ENCODE measurements at places on chromosomes 6 and 20. TPM values are rescaled to one million over a fixed set of nuclear protein-coding genes. Genes with fewer than 3 reads are reported as not detected.

ADIG gene
- polyA plus RNA-seq: not detected

DNA sequence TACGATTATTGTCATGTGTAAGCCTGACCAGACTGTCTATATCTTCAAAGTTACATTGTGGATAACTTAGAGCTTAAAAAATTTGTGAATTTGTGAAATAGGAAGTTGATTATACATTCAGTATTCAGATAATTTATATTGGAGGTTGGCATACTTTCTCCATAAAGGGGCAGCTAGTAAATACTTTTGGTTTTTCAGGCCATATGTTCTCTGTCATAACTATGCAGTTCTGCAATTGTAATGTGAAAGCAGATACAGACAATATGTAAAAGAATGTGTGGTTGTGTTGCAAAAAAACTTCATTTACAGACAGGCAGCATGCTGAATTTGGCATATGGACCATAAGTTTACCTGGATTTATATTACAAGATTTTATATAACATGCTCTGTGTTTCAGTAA, 29.3 kb downstream of the HSF2 start:
- no peak for DNase-seq

NKAIN4 gene
- polyA plus RNA-seq: not detected

GRCh38 chr6:46016063-46016608, 476 bp upstream of the CLIC5 start:
- DNase-seq: no peak

DNA sequence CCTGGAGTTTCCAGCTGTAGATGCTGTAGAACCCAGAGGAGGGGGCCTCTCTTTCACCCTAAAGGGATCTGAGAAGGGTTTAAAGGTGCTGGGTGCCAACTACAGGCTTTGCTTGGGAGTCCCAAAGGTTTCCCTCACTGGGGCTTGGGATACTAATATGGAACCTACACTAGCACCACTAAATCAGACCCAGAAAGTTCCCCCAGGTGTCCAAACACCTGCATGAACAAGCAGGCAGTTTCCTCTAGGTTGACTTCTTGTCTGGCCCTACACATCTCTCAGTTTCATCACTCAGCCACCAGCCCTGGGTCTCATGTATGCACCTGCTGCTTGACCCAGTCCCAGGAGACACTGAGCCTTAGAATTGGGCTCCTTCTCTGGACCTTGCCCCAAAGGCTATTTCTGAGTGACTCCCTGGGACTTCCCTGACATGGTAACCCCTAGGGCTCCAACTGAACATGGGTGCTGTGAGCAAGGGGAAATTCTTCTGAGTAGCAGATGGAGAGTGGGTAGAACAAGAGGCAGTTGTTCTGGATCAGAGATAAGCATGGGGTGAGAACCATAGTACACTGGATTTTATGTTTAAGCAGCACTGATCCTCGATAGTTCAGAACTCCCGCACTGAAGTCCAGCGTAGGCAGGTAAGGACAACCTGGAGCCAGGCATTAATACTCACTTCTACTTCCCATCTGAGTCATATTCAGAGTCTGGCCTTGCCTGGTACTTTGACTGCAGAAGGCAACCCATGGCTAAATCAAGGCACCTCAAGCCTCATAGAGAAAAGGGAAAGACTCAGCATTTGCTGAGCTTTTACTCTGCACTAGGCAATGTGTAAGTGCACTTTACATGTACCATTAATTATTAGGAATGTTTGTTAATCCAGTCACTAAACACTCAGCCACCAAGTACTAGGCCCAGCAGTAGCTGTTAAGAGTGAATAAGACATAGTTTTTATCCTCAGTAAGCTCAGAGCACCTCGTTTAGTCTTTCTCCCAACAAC, 16.8 kb downstream of the BCL2L1 start:
- DNase-seq: no peak

PRPH2 gene
- polyA plus RNA-seq: 0.97 TPM

JAG1 gene
- 13.5 TPM for polyA plus RNA-seq

GRCh38 chr6:83974409-83975050, 59.0 kb upstream of the MRAP2 start:
- DNase-seq: no peak

GRCh38 chr6:125354649-125355048, 52.9 kb upstream of the HDDC2 start:
- no peak for DNase-seq

GRCh38 chr6:31009731-31010130, 543 bp upstream of the MUC22 start:
- DNase-seq: no peak

GRCh38 chr6:138162111-138162954, 594 bp downstream of the ARFGEF3 start:
- no peak for DNase-seq

DNA sequence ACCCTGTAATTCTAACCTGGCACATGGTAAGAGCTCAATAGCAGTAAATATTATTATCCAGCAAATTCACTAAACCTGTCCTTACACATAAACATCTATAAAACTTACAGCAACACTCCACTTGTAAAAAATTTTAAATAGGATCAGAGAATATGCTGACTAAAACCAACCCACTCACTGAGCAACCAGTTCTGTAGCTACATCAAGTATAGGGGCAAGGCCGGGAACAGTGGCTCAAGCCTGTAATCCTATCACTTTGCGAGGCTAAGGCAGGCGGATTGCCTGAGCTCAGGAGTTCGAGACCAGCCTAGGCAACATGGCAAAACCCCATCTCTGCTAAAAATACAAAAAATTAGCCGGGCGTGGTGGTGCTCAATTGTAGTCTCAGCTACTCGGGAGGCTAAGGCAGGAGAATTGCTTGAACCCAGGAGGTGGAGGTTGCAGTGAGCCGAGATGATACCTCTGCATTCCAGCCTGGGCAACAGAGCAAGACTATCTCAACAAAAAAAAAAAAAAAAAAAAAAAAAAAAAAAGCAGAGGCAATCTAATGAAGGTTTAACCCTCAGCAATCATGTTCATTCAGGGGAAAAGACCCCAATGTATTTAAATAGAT, 6.8 kb downstream of the STAU1 start:
- DNase-seq: no peak

SALL4 gene
- 0.57 TPM for polyA plus RNA-seq

GRCh38 chr6:119308991-119309657, 40.4 kb downstream of the MAN1A1 start:
- no peak for DNase-seq

GGTLC1 gene
- not detected for polyA plus RNA-seq

SLC17A1 gene
- not detected for polyA plus RNA-seq

DNA sequence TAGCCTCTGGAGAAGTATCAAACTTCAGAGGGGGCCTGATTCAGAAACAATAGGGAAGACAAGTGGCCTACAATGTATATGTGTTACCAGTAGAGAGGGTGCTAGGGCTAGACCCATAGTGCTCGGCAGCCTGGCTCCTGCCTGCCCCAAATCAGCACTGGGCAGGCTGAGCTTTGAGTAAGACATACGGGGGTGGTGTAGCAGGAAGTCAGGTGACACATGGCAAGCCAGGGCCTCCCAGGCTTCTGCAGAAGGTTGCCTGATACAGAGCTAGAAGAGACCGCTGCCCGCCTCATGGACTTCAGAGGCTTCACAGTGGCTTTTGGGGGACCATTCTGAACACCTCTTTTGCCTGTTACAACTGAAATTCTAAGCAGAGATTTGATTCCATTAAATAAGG, 43.4 kb downstream of the RALY start:
- no peak for DNase-seq

DNA sequence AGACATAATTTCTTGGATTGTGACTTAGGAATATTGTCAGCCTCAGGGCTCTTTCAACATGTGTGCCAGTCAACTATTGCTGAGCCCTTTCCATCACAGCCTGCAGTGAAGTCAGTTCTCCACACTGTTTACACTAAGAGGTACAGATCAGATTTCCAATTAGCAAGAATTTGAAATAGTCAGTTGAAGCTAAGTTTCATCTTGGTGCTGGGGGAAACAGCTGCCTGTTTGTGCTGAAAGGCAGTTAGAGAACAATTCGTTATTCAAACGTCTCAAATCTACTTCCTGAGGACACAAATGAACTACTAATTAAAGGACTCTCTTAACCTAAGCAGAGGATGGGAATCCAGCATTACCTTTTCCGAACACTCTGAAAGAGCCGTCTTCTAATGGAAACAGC, 25.9 kb downstream of the ADGRF1 start:
- no peak for DNase-seq

GDAP1L1 gene
- not detected for polyA plus RNA-seq

UBE2J1 gene
- 49.4 TPM for polyA plus RNA-seq

- DNase-seq: no peak
Measured at GRCh38 chr6:28220257-28221133, 4.6 kb upstream of the ZSCAN9 start.

APOM gene
- polyA plus RNA-seq: 2.8 TPM

FAM83D gene
- polyA plus RNA-seq: 10.5 TPM

TSBP1 gene
- polyA plus RNA-seq: not detected

ISM1 gene
- not detected for polyA plus RNA-seq

SLC22A7 gene
- polyA plus RNA-seq: not detected

DNA sequence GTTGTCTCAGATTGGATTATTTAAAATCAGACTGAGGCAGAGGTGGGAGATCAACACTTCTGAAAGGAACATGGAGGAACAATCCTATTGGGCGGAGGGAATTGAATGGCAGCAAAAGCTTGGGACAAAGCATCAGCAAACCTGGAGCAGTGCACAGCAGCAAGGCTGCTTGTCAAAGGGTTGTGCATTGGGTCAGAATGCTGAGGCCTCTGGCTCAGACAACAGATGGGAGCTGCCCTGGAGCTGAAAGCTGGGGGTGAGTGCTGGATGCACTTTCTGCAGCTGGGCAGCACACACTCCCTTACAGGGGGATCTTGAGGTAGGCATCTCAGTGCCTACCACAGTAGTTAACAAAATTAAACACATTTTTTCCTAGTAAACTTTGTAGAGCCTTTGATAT, 634.4 kb upstream of the MMS22L start:
- DNase-seq: no peak

DNA sequence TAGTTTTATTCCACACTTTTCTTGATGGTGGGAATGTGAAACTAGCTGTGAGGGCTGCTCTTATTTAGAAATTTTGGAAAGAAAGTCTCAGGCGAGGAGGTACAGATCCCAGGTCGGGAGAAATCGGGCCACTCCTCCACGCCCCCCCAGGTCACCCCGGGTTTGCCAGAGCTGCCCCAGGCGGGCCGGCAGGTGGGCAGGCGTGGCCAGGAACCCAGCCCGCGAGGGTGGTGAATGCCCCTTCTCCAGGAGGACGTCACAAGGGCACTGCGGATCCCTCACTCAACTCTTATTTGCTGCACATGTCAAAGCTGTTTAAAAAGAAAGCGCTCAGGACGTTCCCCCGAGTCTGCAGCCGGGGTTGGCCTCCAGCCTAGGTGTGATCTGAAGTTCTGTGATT, 60.5 kb upstream of the SLCO4A1 start:
- no peak for DNase-seq

CST5 gene
- not detected for polyA plus RNA-seq

DNA sequence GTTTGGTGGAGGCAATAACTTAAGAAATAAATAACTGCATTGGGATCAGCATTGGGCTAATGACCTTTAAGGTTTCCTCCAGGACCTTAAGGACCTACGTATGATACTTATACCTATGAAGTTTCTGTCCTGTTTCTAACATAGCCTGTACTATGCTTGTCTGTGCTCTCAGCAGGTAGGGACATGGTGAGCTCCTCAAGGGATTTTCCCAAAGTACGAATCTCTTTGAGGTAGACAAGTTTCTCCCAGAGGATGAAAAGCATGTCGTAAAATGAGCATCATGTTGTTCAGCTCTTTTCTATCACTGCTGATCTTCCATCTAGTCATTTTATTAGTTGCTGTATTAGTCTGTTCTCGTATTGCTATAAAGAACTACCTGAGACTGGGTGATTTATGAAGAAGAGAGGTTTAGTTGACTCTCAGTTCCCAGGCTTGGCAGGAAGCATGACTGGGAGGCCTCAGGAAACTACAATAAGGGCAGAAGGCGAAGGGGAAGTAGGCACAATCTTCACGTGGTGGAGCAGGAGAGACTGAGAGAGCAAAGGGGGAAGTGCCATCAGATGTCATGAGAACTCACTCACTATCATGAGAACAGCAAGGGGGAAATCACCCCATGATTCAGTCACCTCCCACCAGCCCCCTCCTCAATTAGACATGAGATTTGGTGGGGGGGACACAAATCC, 77.8 kb upstream of the TGM3 start:
- no peak for DNase-seq
